ENCODE measurements at places on chromosomes 1 and 21.

- DNase-seq, result no peak
Measured at GRCh38 chr1:201916649-201917249, 28.1 kb downstream of the SHISA4 start.

GRCh38 chr1:225460737-225461532 lies 33.1 kb upstream of the LBR start:
- DNase-seq, result peak; percentile 66

DNA sequence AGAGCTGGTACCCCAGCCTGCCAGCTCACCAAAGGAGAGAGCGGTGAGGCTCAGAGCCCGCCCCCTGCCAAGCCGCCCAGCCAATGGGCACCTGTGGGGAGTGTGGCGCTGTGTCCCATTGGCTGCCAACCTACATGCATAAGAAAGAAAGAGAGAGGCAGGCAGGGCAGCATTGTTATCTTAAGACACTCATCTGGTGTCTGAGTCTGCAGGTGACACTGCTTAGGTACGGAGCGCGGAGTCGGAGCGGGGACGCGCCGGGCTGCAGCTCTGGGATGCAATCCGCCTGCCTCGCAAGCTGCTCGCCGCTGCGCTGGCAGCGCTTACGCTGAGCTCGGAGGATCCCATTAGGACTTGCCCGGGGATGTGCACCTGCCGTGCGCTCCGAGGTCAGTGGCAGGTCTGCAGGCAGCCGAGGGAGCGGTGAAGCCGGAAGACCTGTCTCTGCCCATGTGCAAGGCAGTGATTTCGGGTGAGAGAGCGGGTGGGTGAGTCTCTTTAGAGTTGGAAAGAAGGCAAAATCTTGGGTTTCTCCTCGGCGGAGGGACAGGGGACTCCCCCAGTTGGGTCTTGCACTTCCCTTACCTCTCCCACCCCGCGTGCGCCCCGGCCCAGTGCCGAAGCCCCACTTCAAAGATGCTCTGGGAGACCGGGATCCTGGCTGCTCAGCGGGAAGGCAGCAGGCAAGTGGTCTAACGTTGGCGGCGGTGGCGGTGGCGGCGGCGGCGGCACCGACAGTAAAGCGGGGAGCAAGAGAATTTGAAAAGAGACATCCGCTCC lies at the start of gene BRINP2:
TSS of gene BRINP2 (plus strand) at position 203 of the 780 bp plus-strand sequence. CDS start 58,919 bp downstream, outside the sequence.
- no peak for DNase-seq

DNA sequence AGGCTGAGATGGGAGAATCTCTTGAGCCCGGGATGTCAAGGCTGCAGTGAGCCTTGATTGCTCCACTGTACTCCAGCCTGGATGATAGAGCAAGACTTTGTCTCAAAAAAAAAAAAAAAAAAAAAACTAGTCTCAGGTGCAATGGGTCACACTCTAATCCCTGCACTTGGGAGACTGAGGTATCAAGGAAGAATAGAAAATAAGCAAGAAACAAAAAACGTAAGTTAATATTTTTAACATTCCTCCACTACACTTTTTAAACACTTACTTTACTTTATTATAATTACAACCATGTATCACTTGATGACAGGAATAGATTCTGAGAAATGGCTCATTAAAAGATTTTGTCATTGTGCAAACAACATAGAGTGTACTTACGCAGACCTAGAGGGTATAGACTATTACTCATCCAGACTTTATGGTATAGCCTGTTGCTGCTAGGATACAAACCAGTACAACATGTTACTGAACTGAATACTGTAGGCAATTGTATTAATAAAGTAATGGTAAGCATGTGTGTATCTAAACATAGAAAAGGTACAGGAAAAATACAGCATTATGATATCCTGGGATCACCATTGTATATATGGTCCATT lies 1244.1 kb upstream of the ADGRL4 start:
- no peak for DNase-seq

DNA sequence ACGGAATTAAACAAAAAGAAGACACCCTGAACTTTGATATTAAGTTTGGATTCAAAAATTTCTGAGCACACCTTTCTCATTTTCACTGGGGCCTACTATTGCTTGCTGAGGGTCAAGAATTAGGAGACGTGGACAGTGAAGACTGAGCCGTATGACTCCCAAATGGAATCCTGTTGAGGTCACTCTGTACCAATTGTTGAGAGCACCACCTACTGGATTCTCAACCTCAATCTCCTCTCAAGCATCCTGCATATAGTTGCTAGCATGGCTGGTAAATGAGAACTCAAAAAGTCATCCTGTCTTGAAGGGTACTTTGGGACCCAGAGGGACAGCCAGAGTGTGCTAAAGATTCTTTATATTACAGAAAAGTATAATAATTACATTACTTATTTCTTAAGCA lies 20.2 kb upstream of the MTR start:
- no peak for DNase-seq

DNA sequence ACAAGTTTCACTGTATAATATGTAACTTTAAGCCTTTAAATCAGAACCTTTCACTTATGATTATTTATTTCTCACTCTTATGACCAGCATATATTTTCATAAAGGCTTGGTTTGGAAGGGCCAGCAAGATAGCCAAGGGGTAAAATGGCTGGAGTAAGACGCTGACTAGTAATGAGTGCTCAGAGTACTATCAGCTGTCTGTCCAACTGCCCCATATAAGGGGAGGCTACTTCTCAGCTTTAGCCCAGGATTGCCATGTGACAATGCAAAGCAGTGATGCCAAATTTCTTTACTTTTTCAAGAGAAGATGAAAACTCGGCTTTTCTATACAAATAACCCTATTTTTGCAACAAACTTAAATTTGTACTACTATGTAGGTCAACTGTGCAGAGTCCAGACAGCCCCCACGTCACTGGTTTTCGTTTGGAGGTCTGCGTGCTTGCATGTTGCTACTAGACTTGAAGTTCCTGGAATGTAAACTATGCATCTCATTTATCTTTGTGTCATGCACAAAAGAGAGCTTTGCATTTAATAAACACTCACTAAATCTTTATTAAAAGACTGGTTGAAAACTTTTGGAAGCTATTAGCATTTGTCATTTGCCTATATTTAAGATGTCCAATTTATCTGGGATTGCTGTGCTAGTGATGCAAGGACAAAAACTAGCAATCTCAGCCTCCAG lies 110.4 kb downstream of the TNFSF18 start:
- DNase-seq, result no peak

DNA sequence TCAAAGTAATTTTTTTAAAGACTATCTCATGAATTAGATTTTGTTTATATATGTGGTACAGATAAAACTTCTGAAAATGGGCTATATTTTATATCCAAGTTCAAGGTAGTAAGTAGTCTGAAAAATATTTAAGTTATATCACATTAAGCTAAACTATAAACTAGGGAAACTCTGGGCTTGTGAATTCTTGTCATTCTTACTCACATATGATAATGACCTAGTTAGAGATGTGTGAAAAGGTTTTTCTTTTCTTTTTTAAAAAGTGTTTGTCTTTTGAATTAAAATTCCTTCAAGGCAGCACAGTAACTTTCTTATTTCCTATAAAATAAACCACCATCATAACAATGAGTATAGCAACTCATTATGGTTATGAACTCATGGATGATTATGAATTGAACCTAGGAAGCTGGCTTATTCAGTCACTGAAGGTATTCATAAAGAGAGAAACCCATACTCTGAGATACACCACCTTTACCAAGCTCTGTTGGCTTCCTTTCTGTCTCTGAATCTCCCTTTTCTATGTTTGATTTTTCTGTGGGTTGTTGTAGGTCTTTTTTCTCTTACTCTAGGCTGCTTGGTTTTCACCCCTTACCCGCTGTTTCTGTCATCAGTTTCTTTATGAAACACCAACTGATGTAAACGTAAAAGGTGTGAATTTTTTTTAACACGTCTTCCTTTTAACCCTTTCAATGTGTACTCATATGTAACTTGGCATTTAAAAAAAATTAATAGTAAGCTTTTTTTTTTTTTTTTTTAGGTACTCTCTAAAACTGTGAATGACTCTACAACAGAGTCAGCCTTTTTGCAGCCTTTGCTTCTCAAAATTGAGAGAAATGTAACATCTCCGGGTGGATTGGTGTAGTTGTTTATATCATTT lies 25.2 kb downstream of the IL12RB2 start:
- DNase-seq, result no peak

GRCh38 chr1:16420424-16421118 lies 16.7 kb downstream of the SPATA21 start:
- DNase-seq, result peak; percentile 63

- no peak for DNase-seq
Measured at GRCh38 chr1:46652321-46653100, 15.7 kb downstream of the ATPAF1 start.

- DNase-seq, result no peak
Measured at GRCh38 chr1:109392037-109392787, 5.5 kb downstream of the SORT1 start.

DNA sequence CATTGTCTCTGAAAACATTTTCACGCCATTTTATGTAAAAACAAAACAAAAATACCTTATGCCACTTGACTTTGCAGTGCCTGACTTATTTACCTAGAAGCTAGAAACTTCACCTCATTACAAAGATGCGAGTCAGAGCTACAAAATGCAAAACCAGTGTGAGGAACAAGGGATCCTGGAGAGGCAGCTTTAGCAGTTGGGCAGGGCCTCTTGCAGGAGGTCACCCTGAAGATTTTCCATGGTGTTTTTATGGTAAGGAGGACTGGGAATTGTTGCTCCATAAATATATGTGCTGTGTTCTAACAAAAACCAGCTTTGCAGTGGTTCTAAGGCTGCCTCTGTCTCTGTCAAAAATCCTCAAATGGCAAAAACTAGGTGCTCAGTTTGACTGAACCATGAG lies 36.4 kb upstream of the TARBP1 start:
- DNase-seq, result no peak

DNA sequence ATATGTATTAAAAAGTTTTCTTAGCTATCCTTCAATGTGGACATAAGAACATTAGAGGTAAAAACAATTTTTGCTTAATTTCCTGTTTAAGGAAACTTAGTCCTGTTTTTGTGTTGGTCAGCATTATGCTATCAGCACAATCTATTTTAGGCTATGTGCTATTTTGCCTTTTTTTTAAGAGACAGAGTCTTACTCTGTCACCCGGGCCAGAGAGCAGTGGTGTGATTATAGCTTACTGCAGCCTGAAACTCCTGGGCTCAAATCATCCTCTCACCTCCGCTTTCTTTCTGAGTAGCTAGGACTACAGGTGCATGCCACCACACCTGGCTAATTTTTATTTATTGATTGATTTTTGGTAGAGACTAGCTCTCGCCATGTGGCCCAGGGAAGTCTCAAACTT lies 199.1 kb upstream of the TMPRSS15 start:
- DNase-seq, result no peak

DNA sequence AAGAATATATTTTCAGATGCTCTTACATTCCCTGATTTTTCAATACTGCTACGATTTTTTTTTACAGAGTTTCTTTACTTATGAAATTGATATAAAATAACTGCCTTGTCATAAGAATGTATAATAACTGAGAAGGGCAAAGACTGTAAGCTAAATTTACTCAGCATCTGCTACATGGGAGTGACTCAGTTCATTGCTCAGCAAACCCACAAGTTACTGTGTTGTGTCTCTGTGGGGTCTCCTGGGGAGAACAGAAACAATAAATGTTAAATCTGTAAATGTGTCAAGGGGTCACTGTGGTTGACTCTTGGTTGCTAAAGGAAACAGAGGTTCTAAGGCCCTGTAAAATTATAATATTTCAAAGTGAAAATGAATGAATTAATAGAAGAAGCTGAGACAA lies 210.3 kb upstream of the CACYBP start:
- no peak for DNase-seq

DNA sequence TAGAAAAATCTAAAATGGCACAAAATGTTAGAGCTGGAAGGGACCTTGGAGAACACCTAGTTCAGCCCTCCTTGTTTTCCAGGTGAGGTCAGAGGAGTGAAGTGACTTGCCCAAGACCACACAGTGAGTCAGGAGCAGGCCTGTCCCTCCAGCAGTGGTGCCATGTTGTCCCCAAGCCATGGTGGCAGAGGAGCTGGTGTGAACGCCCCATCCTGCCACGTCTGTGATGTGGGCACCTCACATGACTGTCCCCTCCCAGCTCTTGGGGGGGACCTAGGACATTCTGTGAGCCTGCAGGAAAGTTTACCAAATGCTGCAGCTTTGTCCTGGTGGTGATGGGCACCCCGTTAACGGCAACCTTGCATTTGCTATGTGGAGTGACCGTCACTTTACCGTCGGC lies 66.2 kb downstream of the SCCPDH start:
- DNase-seq, result no peak

GRCh38 chr21:28793043-28793442 lies 199.6 kb downstream of the LTN1 start:
- DNase-seq, result no peak

DNA sequence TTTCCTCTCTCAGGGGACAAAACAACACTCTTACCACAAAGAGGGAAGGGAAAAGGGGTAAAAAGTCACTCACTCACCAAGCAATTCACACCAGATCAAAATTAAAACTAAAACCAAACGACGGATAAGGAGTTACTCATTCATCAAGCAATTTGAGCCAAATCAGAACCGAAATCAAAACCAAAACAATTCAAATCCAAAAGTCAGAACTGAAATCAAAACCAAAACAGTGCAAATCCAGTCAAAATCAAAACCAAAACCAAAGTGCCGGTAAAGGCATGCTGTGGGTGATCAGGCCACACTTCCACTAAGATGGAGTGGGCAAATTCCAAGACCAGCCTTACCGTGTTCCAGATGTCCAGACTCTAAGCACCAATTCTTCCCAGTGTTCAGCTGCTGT lies 717.9 kb downstream of the AMY1C start:
- no peak for DNase-seq

- DNase-seq, result peak; percentile 67
Measured at GRCh38 chr1:53327182-53327913, 522 bp downstream of the LRP8 start.

- no peak for DNase-seq
Measured at GRCh38 chr1:71577451-71578131, 496.8 kb upstream of the ZRANB2 start.

- DNase-seq, result peak; percentile 52
Measured at GRCh38 chr1:52633291-52633754, 355 bp downstream of the SHISAL2A start.

- peak; percentile 87 for DNase-seq
Measured at GRCh38 chr1:207825719-207826556, 74.1 kb downstream of the CD46 start.

- no peak for DNase-seq
Measured at GRCh38 chr1:53189061-53189460, 7.6 kb upstream of the CPT2 start.

GRCh38 chr1:225458222-225458631 lies 30.4 kb upstream of the LBR start:
- no peak for DNase-seq

DNA sequence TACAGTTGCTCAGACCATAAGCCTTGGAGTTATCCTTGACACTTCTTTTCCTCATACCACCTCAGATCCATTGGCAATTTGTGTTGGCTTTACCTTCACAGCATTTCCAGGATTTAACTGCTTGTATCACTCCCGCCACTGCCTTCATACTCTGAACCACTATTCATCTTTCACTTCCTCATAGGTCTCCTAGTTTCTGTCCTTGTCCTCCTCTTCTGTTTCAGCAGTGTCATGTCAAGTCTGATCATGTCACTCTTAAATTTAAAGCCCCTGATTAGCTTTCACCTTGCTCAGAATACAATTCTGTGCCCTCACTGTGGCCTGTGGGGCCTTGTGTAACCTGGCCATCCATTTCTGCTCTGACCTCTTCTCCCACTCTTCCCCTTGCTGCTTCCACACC lies 34.7 kb upstream of the C1orf115 start:
- DNase-seq, result no peak
